Stimulated activated CD4-positive, alpha-beta T cell treated with anti-CD3 and anti-CD28 coated beads, Interleukin-12 subunit alpha, Interleukin-12 subunit beta, amount 100 ng/mL, for 24 hours (primary cell): ENCODE measurements at places on chromosomes 3 and 15.
A peak's percentile ranks its signal among the peaks of the same experiment; 100 is the strongest.

DNA sequence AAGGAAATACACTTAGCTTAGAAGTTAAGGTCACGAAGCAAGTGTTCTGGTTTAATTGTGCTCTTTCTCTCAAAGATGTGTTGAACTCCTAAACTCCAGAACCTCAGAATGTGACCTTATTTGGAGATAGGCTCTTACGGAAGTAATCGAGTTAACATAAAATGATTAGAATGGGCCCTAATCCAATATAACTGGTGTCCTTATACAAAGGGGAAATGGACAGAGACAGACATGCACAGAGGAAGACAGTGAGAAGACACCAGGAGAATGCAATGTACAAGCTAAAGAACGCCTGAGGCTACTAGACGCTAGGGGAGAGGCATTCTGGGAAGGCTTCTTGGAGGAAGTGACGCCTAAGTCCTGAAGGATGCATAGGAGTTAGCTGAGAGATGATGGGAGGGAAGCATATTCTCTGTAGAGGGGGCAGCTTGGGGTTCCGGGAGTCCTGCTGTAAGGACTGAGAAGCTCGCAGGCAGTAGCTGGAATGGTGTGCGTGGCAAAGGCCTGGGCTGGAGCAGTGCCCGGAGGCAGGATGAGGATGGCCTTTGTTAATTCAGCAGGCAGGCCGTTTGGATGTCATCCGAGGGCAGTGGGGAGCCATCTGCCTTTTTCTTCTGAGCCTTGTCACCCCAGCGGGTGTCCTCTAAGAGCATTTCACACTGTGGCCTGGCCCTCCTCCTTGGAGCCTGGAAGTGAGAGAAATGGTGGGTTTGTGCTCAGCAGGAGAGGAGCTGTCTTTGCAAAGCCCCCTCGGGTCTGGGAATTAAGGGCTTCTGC is 513.4 kb downstream of the SHQ1 start:
- no peak for DNase-seq

GRCh38 chr15:66619152-66619903 is 53.5 kb upstream of the LCTL start:
- peak; percentile 39 for DNase-seq

GRCh38 chr3:40206522-40206921 is 103.0 kb upstream of the EIF1B start:
- no peak for DNase-seq

GRCh38 chr3:127218454-127218922 is 25.6 kb downstream of the PRR23E start:
- no peak for DNase-seq

- no peak for DNase-seq
Observed at GRCh38 chr3:100947119-100947518, 46.1 kb downstream of the ABI3BP start.

GRCh38 chr15:39472621-39473297 is 108.1 kb upstream of the THBS1 start:
- no peak for DNase-seq
